ENCODE measurements at places on chromosomes 1 and 21.
A peak's percentile ranks its signal among the peaks of the same experiment; 100 is the strongest.

GRCh38 chr1:171180670-171181069 lies 4.4 kb upstream of the FMO2 start:
- no peak for DNase-seq

- no peak for DNase-seq
Measured at GRCh38 chr1:29208442-29208841, 22.3 kb downstream of the MECR start.

DNA sequence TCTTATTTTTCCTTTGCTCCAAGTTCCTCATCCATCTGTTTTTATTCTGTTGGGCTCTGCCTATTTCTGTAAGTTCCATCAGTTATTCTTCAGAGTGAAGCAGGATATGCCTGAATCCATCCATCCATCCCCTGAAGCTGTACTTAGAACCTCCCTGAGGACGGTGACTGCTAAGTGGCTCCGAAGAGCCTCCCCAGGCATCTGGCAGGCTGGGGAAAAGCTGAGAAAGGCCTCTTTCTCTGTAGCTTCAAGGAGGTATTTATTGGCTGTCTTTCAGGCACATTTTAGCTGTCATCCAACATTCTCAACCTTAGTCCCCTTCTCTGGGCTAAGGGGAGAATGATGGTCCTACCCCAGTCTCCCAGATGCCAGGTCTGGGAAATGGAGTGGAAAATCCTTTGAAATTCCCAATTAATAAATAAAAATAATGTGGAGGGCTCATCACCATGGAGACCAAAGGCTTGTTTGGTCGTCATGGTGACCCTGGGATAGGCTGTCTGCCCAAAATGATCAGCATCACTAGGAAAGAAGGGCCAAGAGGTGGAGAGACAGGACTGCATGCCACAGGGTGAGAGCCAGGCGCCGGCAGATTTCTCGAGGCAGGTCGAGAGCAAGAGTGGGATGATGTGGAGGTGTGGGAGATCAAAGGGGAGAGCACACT lies 82.0 kb downstream of the UBIAD1 start:
- DNase-seq, result no peak

DNA sequence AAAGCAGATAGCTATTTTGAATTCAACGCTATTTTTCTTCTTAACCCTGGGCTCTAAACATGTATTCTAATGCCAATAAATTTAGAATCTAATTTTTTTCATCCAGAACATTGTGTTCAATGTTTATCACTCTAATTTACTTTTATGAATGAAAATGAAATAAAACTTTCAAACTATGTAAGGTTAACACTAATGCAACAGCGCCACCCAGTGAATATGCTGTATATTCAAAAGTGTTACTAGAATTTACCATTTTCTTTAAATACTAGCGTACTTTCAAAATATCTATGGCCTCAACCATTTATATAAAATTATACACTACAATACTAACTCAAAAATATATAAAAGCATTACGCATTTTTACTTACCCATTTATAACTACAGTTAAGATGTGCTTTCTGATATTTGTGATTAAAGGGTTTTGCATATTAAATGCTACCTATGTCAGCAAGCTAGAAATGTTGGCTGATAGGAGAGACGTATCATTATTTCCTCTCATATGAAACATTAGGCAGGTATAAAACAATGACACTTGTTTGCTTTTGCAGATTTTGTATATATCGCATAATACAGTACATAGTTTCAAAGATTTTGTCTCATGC lies 5.9 kb upstream of the NUF2 start:
- DNase-seq, result peak; percentile 1
